Muscle of arm (tissue), 14 donors: ENCODE measurements at places on chromosomes 4 and X. TPM values are rescaled to one million over a fixed set of nuclear protein-coding genes. Genes with fewer than 3 reads are reported as not detected.

Gene HTRA3
- 62.6 TPM for polyA plus RNA-seq

Gene RBM47
- polyA plus RNA-seq = 1.5 TPM

Gene CSAG1
- polyA plus RNA-seq = not detected

Gene FUNDC2
- polyA plus RNA-seq = 97.6 TPM

Gene VCX2
- polyA plus RNA-seq = not detected

Gene HMGN5
- polyA plus RNA-seq = 5.9 TPM

Gene F8A3
- not detected for polyA plus RNA-seq

DNA sequence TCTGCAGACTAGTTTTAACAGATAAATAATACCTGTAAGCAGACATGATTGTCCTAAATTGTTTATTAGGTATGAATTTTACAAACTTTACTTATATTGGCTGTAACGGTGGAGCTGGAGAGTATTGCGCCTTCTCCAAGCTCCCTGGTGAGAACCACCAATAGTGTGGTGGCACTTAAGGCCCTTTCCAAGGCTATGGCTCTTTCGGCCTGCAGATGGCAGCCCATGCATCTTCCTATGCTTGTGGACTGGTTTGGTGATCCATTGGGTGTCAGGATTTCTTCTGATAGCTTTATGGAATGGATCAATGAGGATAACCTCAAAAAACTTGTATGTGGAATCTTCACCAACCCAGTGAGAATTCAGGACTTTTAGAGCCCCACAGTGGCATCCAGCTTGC lies 7.8 kb downstream of the LARP1B start:
- DNase-seq = no peak

- no peak for DNase-seq
These were observed 48.7 kb upstream of the ARHGEF6 start for GRCh38 chrX:136829413-136829812.

DNA sequence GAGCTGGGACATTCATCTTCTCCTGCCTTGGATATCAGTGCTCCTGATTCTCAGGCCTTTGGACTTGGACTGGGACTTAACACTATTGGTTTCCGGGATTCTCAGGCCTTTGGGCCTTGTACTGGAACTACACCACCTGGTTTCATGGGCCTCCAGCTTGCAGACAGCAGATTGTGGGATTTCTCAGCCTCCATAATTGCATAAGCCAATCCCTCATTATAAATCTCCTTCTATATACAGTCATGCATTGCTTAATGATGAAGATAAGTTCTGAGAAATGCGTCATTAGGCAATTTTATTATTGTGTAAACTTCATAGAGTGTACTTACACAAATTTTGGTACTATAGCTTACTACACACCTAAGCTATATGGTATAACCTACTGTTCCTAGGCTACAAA lies 8.9 kb upstream of the CCNG2 start:
- DNase-seq = no peak

DNA sequence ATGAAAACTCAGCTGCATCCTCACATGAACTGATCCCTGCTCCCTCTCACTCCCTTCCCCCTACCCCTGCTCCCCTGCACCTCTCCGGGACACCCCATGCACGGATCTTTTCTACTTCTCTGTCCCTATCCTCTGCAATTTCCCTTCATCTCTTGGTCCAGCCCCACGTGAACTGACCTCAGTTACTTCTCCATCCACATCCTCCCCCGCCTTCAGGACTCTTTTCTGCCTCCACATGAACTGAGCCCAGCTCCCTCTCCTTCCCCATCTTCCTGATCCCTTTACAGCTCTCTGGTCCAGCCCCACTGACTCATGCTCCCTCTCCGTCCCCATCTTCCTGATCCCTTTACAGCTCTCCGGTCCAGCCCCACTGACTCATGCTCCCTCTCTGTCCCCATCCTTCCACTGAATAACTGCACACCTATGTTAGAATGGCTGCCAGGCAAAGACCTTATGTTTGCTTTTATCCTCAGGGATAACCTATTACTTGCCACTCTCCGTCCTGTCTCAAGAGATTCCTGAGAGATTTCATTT lies 5.6 kb downstream of the CETN2 start:
- DNase-seq = no peak

- no peak for DNase-seq
These were observed 1106.3 kb upstream of the IGFBP7 start for GRCh38 chr4:58216461-58216860.

GRCh38 chr4:84502333-84502954 lies 3.4 kb upstream of the NKX6-1 start:
- no peak for DNase-seq

- DNase-seq = no peak
These were observed 145.0 kb downstream of the SPCS3 start for GRCh38 chr4:176464748-176465147.

DNA sequence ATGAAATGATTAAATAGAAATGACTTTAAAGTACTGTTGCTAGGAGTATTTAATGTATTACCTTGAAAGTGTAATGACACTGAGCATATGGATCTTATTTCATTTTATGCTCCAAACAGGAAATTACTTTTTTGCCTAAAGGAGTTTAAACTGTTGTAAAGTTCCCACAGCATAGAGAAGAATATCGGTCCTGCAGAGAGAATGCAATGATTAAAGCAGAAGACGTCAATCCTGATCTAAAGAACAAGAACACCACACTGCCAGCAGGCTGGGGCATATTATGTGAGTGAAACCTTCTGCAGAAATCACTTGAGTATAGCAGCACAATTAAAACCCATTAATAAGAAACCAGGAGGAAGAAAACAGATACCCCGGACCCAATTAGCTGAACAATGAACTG lies 72.8 kb upstream of the CAMK2D start:
- DNase-seq = no peak

GRCh38 chrX:118976599-118977340 lies 2.4 kb downstream of the LONRF3 start:
- DNase-seq = peak; percentile 2

- no peak for DNase-seq
These were observed 121.8 kb downstream of the SPCS3 start for GRCh38 chr4:176441594-176441993.

- no peak for DNase-seq
These were observed 37.8 kb downstream of the SEPTIN6 start for GRCh38 chrX:119655125-119655524.

- DNase-seq = no peak
These were observed 15.8 kb upstream of the PDE6B start for GRCh38 chr4:609400-610050.

DNA sequence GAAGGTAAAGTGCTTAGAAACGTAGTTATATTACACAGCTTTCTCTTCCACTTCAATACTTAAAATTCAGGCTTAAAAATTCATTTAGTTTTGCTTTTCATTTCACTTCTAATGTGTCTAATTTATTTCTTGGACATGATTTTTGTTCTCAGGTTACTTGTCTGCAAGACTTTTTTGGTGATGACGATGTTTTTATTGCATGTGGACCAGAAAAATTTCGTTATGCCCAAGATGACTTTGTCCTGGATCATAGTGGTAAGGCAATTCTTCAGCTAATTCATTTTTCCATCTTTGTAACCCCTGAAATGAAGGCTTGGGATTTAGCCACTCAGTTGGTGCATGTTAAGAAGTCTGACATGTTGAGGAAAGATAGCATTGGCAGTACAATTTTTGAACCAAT lies 114.7 kb downstream of the DCLK2 start:
- no peak for DNase-seq

- DNase-seq = no peak
These were observed 2236.0 kb upstream of the AGA start for GRCh38 chr4:179678093-179678814.

DNA sequence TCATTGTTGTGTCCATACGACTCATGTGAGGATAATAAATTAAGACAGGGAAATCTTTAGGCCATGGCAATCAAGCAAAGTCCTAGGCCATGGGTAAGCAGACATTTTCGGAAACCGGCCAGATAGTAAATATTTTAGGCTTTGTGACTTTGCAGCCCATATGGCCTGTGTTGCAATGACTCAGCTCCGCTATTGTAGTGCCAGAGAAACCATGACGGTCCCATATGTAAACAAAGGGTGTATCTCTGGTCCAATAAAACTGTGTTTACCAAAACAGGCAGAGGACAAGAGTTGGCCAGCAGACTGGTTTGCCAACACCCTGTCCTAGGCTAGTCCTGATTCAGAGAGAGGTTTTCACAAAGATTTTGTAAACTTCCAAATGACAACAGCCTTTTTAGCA lies 5.0 kb downstream of the FAM114A1 start:
- DNase-seq = no peak

GRCh38 chr4:7086384-7086783 lies 18.5 kb upstream of the GRPEL1 start:
- DNase-seq = no peak
